HFFc6 (cell line): ENCODE measurements at places on chromosomes 7 and 10. TPM values are rescaled to one million over a fixed set of nuclear protein-coding genes. Genes with fewer than 3 reads are reported as not detected.

The TRDMT1 gene
- total RNA-seq, result 7.7 and 8.2 TPM in 2 replicates

DNA sequence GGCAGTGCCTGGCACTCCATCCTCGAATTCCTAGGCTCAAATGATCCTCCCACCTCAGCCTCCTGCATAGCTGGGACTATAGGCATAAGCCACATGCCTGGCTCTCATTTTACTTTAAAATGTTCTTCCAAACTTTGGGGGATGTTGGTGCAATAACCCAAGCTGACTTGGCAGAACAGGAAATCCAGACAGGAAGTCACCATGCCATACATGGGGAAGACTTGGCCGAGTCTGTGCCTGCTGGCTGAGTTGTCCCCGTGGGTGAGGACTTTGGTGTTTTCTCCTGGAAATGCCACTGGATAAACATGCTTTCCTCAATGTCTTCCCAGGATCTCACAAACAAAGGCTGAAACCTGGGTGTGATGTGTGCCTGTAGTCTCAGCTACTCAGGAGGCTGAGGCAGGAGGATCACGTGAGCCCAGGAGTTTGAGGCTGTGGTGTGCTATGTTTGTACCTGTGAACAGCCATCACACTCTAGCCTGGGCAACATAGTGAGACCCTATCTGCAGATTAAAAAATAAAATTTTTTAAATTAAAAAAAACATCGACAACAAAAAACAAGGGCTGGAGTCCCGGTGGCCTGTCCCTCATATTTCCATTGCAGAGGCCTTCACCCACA lies 19.8 kb downstream of the HKDC1 start:
- no peak for DNase-seq
- H3K27me3 ChIP-seq, result peaks cover 1% of the 10 kb centered on the region
- H3K4me1 ChIP-seq, result peaks cover 38% of the 10 kb centered on the region
- H3K4me3 ChIP-seq, result no peak overlapping the region

GRCh38 chr10:22554461-22555182 lies 159.8 kb downstream of the PIP4K2A start:
- no peak for DNase-seq
- peaks cover 12% of the 10 kb centered on the region for H3K4me1 ChIP-seq
- H3K27ac ChIP-seq, result no peak overlapping the region
- H3K36me3 ChIP-seq, result peaks cover 10% of the 10 kb centered on the region; the same call in 1 of the 2 replicates
- no peaks in the 10 kb centered on the region for H3K27me3 ChIP-seq
- no peak overlapping the region for H3K4me3 ChIP-seq

- H3K36me3 ChIP-seq, result no peaks in the 10 kb centered on the region
- no peaks in the 10 kb centered on the region; the same call in 1 of the 2 replicates for H3K27me3 ChIP-seq
- no peak overlapping the region for H3K27ac ChIP-seq
- no peak overlapping the region for H3K4me3 ChIP-seq
These were observed 63.4 kb downstream of the SGMS1 start for GRCh38 chr10:50560370-50560769.

The PYROXD2 gene
- total RNA-seq, result 9.5 to 12.6 TPM (median 9.9 TPM) in 3 replicates

DNA sequence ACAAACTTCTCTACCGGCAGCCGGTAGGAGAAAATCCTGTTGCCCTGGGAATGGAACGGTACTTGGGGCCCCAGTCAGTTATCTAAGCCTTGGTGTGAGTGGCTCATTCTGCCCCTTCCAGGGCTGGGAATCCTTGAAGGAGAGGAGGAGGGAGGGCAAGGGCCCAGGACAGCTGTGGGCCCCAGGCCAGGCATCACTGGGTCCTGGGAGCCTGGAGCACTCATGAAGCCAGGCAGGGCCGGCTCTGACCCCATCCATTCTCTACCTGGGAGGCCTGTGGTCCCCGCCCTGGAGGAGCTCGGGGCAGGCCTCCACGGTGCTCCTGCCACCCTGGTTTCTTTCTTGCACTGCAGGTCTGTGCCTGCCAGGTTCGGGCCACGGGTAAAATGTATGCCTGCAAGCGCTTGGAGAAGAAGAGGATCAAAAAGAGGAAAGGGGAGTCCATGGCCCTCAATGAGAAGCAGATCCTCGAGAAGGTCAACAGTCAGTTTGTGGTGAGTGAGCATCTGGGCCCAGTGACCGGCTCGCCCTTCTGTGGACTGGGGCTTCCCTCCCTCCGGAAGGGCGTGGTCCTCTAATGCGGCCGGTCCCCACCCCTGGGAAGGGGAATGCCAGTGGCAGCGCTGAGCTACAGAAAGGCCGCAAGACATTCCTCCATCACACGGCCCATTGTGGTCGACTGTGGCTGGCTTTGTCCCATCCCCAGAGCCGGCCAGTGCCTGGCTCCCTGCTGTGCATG lies 111.3 kb downstream of the RGS10 start:
- H3K36me3 ChIP-seq, result peaks cover 33% of the 10 kb centered on the region
- H3K4me3 ChIP-seq, result no peak overlapping the region
- H3K27ac ChIP-seq, result no peak overlapping the region
- H3K27me3 ChIP-seq, result no peaks in the 10 kb centered on the region; the same call in 1 of the 2 replicates

DNA sequence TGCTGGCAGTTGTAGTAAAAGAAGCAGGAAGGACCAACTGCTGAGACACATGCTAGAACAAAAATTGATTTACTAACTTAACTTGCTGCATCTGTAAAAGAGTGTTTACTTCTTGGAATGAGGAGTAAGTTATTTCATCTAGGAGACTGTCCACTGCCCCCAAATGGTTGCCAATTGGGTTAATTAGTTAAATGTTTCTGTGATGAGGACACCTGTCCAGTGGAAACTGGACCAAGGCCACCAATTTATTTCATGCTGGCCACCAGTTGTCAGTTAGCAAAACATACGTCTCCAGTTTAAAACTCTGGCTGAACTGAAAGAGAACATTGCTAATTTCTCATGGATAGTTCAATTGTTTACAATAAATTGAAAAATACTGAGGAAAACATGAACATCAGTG lies 191.7 kb downstream of the PPP1R9A start:
- no peaks in the 10 kb centered on the region for H3K36me3 ChIP-seq
- H3K27me3 ChIP-seq, result no peaks in the 10 kb centered on the region
- H3K4me3 ChIP-seq, result no peak overlapping the region
- H3K4me1 ChIP-seq, result no peaks in the 10 kb centered on the region

DNA sequence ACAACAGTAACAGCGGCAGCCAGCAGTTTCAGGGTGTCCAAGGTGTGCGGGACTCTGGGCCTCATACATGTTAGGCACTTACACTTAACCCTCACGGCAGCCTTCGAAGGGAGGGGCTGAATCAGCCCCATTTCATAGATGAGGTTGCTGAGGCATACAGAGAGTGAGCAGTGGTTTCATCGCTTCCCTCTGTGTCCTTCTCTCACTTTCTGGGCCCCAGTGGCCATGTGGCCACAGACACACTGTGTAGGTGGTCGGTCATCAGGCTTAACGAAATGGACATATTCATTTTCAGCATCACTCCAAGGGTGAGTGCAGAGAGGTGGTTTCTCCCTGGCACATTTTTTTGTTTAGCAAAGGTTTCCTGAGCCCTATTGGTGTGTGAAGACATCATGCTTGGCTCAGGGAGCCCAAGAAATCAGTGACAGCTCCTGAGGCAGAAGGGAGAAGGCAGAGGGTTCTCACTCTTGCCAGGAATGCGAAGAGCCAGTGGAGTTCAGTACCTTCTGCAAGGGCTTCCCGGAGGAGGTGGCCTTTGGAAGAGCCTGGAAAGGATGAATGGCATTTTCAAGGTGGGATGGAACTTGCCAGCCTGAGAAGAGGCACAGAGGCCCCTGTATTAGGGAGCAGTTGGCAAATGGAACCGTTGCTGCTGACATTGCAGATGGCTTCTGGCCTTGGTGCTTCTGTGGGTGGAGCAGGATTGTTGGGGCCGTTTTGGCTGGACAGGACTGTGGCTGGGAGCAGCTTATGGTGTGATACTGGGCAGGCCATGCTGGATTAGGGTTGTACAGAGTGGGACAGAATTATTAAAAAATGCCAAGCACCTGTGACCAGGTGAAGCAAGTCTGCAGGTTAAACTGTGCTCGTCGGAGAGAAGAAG lies 61.7 kb upstream of the PPIF start:
- H3K4me3 ChIP-seq, result no peak overlapping the region
- peaks cover 7% of the 10 kb centered on the region for H3K27me3 ChIP-seq
- DNase-seq, result no peak
- H3K4me1 ChIP-seq, result peaks cover 47% of the 10 kb centered on the region

The TMEM60 gene
- total RNA-seq, result 22.3 to 25.6 TPM (median 22.7 TPM) in 3 replicates

DNA sequence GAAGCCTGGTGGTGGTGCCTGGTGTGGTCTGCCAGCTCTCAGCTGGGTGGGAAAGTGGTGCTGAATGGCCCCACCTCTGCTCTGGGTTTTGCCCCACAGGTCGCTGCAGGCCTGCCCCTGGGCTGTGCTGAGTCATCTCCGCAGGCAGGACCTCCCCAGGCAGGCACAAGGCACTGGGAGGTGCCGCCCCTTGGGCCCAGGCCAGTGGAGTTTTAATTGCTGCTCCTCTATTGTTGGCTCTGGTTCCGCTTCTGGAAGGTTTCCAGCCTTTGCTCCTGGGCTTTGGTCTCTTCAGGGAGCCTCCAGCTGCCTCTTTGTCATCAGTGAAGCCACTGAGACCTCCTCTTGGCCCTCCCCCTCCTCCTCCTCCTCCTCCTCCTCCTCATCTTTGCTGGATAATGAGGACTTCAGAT lies 180.3 kb upstream of the GRB10 start:
- peak; percentile 44 for DNase-seq
- peaks cover 16% of the 10 kb centered on the region for H3K4me1 ChIP-seq
- no peak overlapping the region for H3K4me3 ChIP-seq
- H3K27me3 ChIP-seq, result peaks cover 12% of the 10 kb centered on the region
- H3K36me3 ChIP-seq, result no peaks in the 10 kb centered on the region

DNA sequence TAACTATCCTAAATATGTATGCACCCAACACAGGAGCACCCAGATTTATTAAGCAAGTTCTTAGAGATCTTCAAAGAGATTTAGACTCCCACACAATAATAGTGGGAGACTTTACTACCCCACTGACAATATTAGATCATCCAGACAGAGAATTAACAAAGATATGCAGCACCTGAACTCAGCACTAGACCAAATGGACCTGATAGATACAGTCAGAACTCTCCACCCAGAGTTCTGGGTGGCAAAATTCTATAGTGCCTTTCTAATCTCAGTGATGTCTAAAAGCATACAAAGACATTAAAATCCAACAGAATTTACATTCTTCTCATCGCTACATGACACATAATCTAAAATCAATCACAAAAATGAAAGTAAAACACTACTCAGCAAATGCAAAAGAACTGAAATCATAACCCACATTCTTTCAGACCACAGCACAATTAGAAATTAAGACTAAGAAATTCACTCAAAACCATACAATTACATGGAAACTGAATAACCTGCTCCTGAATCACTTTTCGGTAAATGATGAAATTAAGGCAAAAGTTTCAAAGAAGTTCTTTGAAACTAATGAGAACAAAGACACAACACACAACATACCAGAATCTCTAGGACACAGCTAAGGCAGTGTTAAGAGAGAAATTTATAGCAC lies 183.2 kb downstream of the AGMO start:
- DNase-seq, result no peak
- no peak overlapping the region for H3K27ac ChIP-seq
- H3K4me1 ChIP-seq, result no peaks in the 10 kb centered on the region
- no peaks in the 10 kb centered on the region for H3K27me3 ChIP-seq
- no peaks in the 10 kb centered on the region for H3K36me3 ChIP-seq

DNA sequence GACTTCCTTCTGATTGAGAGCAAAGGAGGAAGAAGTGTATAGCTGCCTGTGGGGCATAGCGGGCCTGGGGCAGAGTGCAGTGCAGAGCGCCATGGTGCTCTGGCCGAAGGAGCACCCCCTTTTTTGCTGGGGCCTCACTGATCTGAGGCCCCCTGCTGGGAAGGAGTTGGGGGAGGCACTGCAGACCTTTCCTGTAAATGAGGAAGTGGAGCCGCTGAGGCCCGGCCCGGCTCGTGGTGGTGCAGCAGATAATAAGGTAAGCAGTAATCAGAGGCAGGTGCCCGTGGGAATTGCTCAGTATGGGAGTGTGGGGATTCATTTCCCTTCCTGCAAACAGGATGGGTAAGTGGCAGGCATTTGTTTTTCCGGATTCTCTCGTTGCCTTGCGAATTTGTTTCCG lies 373.7 kb upstream of the MKI67 start:
- H3K4me3 ChIP-seq, result no peak overlapping the region
- peaks cover 10% of the 10 kb centered on the region for H3K36me3 ChIP-seq
- DNase-seq, result no peak
- no peak overlapping the region for H3K27ac ChIP-seq
- no peaks in the 10 kb centered on the region; the same call in 1 of the 2 replicates for H3K27me3 ChIP-seq

- peaks cover 16% of the 10 kb centered on the region for H3K4me1 ChIP-seq
- no peak overlapping the region for H3K27ac ChIP-seq
- H3K27me3 ChIP-seq, result peaks cover 2% of the 10 kb centered on the region; the same call in 1 of the 2 replicates
These were observed 38.5 kb downstream of the FAM149B1 start for GRCh38 chr10:73206385-73206784.

The TMEM139 gene
- not detected in 3 replicates for total RNA-seq

- H3K4me1 ChIP-seq, result no peaks in the 10 kb centered on the region
- no peak overlapping the region for H3K4me3 ChIP-seq
- no peak for DNase-seq
- H3K27me3 ChIP-seq, result peaks cover 2% of the 10 kb centered on the region; the same call in 1 of the 2 replicates
- no peak overlapping the region for H3K27ac ChIP-seq
- H3K36me3 ChIP-seq, result no peaks in the 10 kb centered on the region; the same call in 1 of the 2 replicates
These were observed 79.8 kb downstream of the CHN2 start for GRCh38 chr7:29274146-29275017.

The RADIL gene
- 0.23 to 0.30 TPM (median 0.25 TPM) in 3 replicates for total RNA-seq

The ZP3 gene
- total RNA-seq, result 17.8 to 25.4 TPM (median 22.4 TPM) in 3 replicates

GRCh38 chr7:131769241-131769640 lies 212.8 kb upstream of the PODXL start:
- H3K36me3 ChIP-seq, result no peaks in the 10 kb centered on the region
- peaks cover 16% of the 10 kb centered on the region; the same call in 1 of the 2 replicates for H3K27me3 ChIP-seq
- peaks cover 7% of the 10 kb centered on the region for H3K4me1 ChIP-seq
- no peak overlapping the region for H3K4me3 ChIP-seq

The TET1 gene
- 2.1 TPM in 2 replicates for total RNA-seq

The TMEM176B gene
- total RNA-seq, result not detected in 2 replicates

DNA sequence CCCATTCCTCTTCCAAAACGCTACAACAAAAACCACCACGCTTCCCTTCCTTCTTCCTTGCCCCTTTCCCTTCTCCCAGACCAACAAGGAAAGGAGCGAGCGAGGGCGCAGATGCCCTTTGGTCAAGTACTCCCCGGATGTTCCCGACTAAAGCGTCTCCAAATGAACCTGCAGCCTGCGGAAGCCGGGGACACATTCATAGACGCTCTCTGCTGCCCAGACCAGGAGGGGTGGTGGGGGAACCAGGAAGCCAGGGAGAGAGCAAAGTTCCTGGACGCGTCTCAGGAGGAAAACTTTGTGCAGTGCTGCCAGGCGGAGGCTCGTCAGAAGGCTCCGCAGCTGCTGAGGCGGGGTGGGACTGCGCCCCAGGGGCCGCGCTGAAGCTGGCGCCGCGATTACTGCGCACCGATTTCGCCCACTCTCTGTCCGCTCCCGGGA lies 754 bp downstream of the SEMA3D start:
- peak overlapping the region; percentile 96 for H3K4me3 ChIP-seq
- DNase-seq, result peak; percentile 58
- H3K4me1 ChIP-seq, result peaks cover 41% of the 10 kb centered on the region
- H3K36me3 ChIP-seq, result peaks cover 4% of the 10 kb centered on the region; the same call in 1 of the 2 replicates

GRCh38 chr7:1954366-1955004 lies 278.3 kb downstream of the MAD1L1 start:
- H3K4me1 ChIP-seq, result no peaks in the 10 kb centered on the region; the same call in 1 of the 2 replicates
- H3K4me3 ChIP-seq, result no peak overlapping the region
- H3K27ac ChIP-seq, result no peak overlapping the region
- H3K27me3 ChIP-seq, result peaks cover 6% of the 10 kb centered on the region
- DNase-seq, result no peak
- peaks cover 29% of the 10 kb centered on the region for H3K36me3 ChIP-seq
